ENCODE measurements at places on chromosomes 12 and 14. TPM values are rescaled to one million over a fixed set of nuclear protein-coding genes. Genes with fewer than 3 reads are reported as not detected.

The PRPH gene
- 0.28 TPM for polyA plus RNA-seq

DNA sequence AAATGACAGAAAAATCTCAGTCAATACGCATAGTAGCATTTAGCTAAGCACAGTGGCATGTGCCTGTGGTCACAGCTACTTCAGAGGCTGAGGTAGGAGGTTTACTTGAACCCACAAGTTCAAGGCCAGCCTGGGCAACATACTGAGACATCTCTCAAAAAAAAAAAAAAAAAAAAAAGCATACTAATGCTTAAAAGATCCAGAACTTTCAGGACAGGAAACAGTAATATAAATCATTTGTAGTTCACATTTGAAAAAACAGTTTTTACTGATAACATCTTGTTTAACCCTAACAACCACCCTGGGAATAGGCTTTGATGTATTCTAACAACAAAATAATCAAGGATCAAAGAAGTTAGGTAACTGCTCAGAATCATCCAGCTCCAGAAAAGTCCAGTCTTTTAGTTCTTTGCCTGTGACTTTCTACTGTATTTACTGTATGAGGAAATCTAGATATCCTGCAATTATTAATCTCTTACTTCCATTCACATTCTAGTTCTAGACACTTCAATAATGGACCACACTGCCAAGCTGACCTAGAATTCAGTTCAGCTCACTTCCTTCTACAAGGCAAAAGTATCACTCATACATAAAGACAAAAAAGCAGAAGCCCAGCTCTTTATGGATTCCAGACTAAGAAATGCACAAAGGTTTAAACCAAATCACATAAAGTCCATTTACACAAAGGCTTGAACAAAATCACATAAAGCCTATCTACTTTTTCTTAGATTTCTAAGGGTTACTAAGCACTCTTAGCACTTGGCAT, 28.5 kb downstream of the PAWR start:
- DNase-seq = no peak

DNA sequence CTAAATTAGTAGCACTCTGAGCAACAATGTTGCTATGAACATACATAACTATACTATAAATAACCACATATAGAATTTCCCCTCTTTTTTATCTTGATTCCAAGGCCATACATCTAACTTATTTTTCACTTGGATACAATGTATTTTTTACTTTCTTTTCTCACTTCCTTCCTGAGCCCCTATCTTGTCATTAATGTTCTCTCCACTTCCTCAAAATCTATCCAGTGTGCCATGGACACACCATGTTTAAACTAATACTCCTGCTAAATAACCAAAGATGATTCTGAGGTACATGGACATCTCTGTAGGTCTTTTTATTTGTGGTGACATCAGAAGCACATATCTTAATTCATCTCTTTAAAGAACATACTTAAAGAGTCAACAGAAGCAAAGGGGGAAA, 251.2 kb downstream of the C12orf42 start:
- no peak for DNase-seq

- DNase-seq = no peak
Measured at GRCh38 chr14:93540235-93540634, 109.5 kb downstream of the UNC79 start.

DNA sequence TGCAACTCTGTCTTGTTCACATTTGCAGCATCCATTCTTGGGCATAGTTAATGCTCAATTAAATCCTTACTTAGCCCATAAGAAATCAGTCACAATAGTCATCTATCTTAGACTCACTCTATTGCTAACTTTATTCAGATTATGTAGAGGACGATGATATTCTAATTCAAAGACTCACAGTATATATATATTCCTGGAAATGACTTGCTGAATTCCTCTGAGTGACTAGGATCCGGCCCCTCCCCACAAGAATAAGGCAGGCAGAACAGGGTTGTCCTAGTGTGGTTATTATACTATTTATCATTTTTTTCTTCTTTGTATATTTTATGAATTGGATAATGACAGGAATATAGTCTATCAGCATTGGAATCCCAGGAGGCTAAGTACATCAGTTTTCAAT, 275.1 kb downstream of the TMTC2 start:
- no peak for DNase-seq

- DNase-seq = no peak
Measured at GRCh38 chr12:120866108-120866507, 38.0 kb downstream of the SPPL3 start.
